ENCODE measurements at places on chromosomes 11 and 22.

DNA sequence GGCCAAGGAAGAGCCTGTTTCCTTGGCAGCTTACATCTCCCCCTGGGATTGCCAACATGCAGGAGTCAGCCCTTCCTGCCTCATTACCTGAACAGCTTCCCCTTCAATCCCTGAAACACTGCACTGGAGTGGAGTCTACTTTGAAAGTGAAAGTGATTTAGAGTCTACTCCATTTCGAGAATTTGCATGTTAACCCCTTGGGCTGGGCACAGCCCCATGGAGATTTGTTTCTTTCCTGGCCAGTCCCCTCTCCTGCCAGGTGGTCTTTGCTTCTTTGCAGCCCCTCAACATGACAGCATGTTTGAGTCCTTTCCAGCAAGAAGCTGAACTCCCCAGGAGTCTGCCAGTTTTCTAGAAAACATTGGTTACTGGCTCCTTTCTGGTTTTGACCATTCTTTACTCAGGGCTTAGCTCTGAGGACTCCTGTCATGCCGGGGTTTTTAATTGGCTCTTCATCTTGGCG lies 59.9 kb downstream of the TRAF6 start:
- no peak for DNase-seq

- no peak for DNase-seq
These were observed 3.5 kb upstream of the OR5AN1 start for GRCh38 chr11:59355226-59355625.

- DNase-seq = no peak
These were observed 49.2 kb upstream of the SLC25A18 start for GRCh38 chr22:17514084-17514483.

GRCh38 chr22:20316217-20316843 lies 3.5 kb downstream of the DGCR6L start:
- DNase-seq = no peak

DNA sequence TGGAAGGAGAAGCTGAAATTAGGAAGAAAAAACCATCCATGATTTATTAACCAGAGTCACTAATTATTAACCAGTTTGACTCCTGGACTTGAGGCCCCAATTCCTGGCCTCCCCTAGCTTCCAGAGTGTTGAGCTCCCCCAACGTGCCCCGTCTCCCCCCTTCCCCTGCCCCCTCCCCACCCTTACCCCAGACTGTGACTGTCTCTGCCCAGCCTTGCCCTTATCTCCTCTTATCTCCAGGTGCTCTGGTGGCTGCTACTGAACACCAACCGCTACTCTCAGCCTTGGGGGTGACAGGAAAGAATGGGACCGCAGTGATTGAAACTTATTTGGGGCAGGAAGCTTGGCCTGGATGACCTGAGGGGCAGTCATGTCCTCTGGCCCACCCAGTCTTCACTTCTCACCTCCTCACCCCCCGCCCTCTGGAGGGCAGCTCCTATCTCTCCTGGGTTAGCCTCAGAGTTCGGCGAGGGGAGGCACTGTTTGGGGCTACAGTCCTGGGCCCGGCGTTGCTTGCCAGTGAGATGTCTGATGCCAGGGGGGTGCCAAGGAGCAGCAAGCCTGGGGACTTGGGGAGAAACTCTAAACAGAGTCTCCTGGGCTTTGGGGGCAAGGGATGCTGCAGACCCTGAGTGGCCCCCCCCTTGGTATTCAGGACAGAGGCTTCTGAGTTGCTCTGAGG lies 15.5 kb downstream of the NECTIN1 start:
- no peak for DNase-seq

DNA sequence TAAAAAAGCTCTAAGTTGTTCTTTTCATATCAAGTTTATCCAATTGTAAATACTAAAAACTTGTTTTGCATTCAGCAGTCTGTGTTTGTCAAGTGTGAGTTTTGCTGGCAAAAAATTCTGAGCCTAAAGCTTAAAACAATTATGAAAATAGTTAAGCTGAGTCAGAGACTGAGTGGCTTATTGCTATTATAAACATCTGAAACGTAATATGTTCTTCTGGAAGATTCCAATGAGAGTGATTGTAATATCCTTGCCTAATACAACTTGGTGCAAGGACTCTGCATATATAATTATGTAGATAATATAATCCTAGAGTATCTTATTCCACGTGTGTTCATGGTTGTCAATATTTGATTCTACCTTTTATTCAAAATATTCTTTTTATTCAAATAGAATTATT lies 14.1 kb upstream of the NUP50 start:
- DNase-seq = no peak

DNA sequence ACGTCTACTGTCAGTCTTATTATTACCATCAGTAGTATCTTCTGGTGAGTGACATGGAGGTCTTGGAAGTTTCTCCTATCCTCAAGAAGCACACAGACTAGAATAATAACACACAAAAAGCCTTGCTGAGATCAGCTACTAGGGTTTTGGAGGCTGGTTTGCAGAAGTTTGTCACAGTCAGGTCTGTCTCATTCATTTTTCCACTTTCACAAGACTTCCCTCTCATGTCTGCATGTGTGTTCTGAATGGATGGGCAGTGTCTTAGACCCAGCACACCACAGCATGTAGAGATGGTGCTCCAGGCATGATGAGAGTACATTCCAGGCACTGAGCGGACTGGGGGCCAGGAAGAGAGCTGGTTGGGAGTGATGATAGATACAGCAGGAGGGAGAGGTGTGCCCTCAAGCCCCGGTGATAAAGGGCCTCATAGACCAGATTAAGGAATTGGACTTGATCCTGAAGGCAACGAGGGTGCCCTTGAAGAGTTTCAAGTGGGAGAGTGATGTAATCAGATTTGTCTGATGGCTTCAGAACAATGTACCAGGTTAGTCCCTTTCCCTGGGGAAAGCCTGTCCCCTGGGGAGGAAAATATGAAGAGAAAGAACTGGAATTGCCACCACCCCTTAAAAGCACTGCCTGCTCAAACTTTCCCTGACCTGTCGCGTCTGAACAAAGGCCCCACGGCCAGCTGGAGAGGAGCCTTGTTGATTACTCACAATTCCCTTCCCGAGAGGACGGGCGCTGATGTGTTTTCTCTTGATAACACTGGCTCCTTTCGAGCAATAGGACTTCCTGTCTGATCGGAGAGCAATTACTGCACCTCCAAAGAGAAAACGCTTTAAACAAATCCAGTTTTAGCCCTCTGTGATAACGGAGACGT lies 45.1 kb upstream of the LMO2 start:
- DNase-seq = no peak

DNA sequence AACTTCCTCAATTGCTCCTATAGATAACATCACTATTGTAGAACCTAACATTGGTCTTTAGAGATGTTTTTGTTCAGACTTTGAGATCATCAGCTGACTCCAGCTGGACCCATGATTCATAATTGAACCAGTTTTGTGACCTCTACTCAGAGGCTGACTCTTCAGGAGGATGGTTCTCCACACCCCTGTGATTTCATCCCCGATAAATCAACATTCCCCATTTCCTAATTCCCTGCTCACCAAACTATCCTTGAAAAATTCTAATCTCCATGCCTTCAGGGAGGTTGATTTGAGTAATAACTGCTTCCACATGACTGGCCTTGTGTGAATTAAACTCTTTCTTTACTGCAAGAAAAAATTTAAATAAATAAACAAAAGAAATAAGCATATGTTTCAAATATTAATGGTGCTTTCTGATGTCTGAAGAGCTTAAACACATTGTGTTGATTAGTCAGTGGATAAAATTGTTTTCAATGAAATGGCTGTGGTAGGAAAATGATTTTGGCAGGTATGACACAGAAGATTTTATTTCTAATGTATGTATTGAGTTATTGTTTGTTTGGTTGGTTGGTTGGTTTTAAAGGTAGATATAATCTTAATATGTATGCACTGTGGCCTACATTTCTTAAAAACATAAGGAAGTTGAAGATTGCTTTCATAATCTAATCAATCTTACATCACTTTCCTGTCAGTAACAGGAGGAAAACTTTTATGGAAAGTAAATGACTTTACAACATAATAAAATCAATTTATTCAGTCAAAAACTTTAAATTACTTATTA lies 427.9 kb upstream of the CCDC179 start:
- DNase-seq = no peak

Measured in NCI-H2171 (cell line).